Activated naive CD8-positive, alpha-beta T cell treated with anti-CD3 and anti-CD28 coated beads, Interleukin-2, amount 50 U/mL, for 16 hours (primary cell): ENCODE measurements at places on chromosomes 16 and 17.

GRCh38 chr16:84379008-84379708, 10.8 kb downstream of the ATP2C2 start:
- no peak for DNase-seq

DNA sequence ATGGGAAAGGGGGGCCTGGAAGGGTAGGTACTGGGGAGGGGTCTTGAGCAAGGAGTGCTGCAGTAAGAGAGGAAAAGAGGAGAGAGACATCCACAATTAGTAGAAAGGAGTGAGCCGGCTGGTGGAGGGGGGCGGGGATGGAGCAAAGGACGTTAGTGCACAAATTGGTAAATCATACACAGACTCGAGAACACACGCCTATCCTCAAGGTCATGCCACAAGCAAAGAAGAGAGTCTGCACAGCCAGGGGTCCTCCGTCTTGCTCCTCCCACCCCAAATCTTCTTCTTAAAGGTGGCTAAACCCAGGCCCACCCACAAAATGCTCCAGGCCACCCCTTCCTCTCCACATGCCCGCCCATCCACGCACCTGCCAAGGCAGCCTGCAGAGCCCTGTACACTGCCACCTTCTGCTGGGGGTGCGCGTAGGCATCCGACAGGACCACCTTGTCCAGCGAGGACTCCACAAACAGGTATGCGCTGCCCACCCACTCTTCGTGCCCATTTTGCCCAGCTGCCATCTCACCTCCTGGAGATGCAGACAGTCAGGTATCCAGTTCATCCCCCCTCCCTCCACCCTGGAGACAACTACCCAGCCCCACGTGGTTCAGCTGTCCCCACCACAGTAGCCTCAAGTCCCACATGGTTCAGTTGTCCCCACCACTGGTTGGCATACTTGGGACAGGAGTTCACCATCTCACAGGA, 3.4 kb downstream of the TRADD start:
- no peak for DNase-seq

DNA sequence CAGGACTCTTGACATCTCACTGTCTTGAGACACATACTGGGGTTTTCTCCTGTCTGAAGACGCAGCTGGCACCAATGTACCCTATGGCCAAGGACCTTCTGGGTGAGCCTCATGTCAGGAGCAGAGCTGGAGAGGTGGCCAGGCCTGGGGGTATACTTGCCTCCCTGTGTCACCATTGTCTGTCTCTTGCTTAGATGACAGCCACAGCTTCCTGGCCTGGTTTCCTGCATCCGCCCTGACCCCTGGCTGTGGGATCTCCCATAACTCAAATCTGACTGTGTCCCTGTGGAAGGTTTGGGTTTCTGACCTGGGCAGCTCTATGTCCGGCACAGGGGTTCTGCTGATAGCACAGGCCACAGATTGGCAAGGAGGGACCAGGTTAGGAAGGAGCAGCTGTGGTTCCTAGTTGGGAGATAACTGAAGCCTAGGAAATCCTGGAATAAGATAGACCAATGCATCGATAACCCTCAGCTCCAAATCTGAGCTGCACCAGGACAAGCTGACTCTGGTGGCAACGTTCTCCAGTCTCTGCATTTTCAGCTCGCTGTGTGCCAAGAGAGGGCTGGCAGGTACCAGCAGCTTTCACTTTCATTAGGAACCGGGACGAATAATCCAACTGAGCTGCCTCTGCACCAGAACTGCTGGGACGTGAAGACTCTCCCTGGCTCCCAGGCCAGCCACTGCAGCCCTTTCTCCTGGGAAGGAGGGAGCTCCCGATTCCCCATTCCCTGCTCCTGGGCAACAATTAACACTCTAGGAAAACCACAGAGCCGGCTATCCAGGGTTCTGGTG, 5.0 kb downstream of the DEXI start:
- DNase-seq, result no peak

- no peak for DNase-seq
Observed at GRCh38 chr17:51921500-51921899, 237.0 kb downstream of the CA10 start.

DNA sequence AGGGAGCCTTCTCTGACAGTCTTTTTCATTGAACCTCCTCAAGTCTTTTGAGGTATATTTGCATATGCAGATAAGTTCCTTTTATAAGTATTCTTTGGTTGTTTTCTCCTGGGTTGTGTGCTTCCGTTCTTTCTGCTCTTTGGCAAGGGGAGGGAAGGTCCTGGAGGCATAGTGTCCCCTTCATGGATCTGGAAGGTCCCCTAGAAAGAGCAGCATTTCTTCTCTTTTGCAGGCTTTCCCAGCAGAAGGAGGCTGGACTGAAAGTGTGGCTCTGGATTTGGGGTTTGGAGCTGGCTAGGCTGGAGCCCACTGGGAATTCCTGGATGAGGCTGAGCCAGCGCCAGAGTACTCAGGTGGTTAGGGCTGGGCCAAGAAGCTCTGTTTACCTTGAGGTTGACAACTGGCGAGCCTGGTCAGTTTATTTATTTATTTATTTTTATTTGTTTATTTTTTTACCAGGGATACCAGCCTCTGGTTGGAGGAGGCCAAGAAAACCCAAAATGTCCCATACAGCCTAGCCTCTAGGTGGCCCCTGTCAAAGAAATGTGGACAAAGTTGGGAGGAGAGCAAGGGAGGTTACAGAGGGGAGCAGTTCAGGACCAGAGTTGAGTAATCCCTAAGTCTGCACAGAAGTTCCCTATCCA, 5.4 kb upstream of the TOP2A start:
- DNase-seq, result no peak

DNA sequence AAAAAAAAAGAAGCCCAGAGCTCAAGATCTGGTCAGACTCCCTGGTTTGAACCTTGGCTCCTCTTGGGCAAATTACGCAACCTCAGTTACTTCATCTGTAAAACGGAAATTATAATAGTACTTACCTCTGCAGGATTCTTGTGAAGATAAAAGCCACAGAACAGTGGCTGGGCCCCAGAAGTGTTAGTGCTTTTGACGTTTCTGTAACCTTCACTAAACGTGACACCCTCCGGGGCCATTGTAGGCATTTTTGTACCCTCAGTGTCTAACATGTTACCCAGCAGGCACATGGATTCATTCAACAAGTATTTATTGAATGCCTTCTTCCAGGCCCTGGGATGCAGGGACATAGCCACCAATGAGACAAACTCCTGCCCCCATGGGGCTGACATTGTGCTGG, 58.0 kb downstream of the PITPNC1 start:
- DNase-seq, result no peak

- DNase-seq, result no peak
Observed at GRCh38 chr16:49108611-49109010, 173.0 kb downstream of the CBLN1 start.

DNA sequence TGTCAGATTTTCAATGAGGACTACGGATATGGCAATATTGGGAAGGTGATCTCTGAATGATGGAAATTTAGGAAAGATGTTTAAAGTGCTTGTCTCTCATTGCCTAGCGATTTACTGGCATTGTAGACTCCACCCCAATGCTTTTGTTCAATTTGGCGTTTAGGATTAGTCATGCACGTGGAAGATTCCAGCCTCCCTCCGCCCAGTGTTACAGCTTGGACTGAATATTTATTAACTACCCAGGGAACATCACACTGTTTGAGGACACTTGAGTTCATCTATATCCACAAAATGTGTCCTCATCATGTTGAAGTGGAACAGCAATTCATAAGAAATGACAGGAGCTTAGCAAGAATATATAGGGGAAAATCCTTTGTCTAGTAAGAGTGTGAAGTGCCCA, 738.8 kb upstream of the RBFOX1 start:
- no peak for DNase-seq

DNA sequence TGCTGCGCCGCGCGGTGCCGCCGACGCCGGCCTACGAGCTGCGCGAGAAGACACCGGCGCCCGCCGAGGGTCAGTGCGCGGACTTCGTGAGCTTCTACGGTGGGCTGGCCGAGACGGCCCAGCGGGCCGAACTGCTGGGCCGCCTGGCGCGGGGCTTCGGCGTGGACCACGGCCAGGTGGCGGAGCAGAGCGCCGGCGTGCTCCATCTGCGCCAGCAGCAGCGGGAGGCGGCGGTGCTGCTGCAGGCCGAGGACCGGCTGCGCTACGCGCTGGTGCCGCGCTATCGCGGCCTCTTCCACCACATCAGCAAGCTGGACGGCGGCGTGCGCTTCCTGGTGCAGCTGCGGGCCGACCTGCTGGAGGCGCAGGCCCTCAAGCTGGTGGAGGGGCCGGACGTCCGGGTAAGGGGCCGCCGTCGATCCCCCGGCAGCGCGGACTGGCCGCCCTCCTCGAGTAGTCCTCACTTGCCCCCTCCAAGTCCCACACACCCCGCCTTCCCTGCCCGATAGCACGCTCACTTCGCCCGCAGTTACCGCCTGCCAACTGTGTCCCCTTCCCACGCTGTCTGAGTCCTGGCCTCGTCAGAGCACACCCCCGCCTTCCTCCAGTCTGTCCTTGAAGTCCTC, 470 bp downstream of the MLYCD start:
- DNase-seq, result peak; percentile 7

DNA sequence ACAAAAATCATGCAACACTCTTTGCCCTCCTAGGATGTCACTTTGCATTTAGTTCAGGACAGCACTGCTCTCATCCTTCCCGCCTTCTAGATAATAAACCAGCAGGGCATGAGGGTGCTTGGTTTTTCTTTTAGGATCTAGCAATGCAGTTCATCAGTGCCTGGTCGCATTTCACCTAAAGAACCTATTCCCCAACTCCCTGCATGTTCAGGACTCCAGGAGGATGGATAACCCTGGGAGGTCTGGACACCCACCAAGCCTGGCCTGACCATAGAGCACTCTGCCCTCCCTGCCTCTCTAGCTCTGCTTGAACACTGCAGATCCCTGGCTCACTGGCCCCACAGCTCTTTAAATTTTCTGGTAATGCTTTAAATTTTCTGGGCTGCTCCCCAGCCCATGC, 2.6 kb downstream of the SLFN12 start:
- DNase-seq, result no peak

GRCh38 chr17:2995886-2996809, 67.3 kb downstream of the OR1D5 start:
- DNase-seq, result no peak
